ENCODE measurements at places on chromosomes 6 and 20. TPM values are rescaled to one million over a fixed set of nuclear protein-coding genes. Genes with fewer than 3 reads are reported as not detected.

Gene CCN5
- total RNA-seq = 38.0 TPM

Gene GSTA2
- total RNA-seq = not detected

Gene IRF4
- total RNA-seq = 0.07 TPM

Gene LCA5
- total RNA-seq = 0.26 TPM

Gene TMEM217
- total RNA-seq = 0.80 TPM

Gene C6orf118
- 0.15 TPM for total RNA-seq
